HEK293T (cell line): ENCODE measurements at places on chromosomes 7 and 10.
A peak's percentile ranks its signal among the peaks of the same experiment; 100 is the strongest.

DNA sequence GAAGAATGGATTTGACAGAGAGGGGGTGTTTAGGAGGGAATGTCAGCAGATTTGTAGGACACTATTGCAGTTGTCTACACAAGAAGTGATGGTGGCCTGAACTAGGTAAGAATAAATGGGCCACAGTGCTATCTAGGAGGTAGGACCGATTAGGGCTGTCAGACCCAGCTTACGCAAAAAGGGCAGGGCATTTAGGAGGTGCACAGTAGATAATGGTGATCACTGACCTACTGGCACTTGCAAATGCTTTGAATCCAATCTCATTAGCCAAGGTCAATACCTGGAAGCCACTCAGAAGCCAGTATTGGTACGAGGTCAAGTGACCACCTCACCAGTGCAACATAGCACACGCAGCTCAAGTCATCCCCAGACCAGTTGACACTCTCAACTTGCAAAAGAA lies 330.9 kb downstream of the KCNMA1 start:
- no peak for DNase-seq

DNA sequence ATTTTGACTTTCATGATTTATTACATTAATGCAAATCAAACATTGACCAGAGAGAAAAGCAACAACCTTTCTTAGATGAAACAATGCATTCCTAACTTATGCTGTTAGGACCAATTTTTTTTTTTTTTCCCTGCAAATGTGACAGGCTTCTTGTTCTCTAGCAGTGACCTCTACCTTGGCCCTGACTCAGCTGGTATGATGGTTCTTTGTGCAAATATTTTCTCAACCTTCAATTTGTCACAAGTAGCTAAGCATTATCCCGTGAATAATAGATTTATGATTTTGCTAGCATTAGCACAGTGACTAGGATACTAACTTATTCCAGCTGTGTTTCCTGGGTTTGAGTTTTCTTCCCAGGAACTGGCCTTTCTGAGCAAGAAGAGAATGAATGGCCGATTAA lies 64.9 kb downstream of the PPP1R9A start:
- no peak for DNase-seq

- peak; percentile 37 for DNase-seq
Observed at GRCh38 chr7:95758187-95758586, 14.2 kb upstream of the DYNC1I1 start.

DNA sequence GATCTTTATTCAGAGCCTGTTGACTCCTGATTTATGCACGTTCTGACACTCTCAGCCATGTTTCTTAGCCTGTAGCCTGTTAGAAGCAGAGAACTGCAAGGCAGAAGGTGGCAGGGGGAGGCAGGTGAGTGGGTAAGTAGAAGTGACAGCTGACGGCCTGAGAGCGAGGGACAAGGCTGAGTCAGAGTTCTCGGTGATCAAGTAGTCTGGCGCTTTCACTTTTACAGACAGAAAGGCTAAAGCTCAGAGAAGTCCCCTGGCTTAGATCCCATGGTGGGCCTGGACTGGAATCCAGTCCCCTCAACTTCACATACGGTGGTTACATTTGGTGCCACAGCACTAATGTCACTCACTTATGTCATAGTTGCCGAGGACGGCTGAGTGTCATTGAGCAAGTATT lies 139.0 kb downstream of the TACC2 start:
- no peak for DNase-seq

GRCh38 chr10:110269374-110270318 lies 35.1 kb downstream of the SMNDC1 start:
- no peak for DNase-seq

GRCh38 chr10:125243532-125244253 lies 83.3 kb upstream of the CTBP2 start:
- no peak for DNase-seq

DNA sequence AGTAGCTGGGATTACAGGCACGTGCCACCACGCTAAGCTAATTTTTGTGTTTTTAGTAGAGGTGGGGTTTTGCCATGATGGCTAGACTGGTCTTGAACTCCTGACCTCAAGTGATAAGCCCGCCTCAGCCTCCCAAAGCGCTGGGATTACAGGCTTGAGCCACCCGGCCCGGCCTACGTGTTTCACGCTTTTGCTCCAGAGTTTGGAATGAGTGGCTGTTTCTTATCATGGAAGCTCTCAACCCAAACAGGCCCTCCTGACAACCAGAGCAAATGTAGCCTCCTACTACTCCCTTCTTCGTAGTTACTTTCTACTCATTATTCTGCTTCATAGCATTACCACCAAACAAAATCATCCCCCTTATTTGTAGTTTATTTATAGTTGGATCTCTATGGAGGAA lies 26.8 kb upstream of the CASD1 start:
- DNase-seq = no peak

DNA sequence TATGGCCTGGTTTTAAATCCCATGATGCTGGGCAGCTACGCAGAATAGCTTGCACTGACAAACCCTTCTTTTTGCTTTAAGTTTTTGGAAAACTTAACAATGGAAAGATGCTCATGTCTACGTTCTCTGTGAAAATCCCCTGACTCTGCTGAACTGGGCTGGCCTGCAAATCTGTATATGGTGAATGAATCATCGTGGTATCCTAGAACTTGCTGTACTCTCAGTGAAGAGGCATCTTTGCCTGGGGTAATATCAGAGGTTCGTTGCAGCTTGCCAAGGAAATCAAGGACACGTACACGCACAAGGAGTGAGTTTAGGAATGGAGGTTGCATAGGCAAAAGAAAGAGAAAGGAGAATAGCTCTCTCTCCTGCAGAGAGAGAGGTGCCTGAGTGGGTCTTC lies 382.0 kb upstream of the ADARB2 start:
- DNase-seq = no peak

GRCh38 chr7:35630024-35630972 lies 64.6 kb downstream of the HERPUD2 start:
- no peak for DNase-seq

GRCh38 chr7:66974986-66975590 lies 20.3 kb downstream of the SBDS start:
- DNase-seq = no peak

DNA sequence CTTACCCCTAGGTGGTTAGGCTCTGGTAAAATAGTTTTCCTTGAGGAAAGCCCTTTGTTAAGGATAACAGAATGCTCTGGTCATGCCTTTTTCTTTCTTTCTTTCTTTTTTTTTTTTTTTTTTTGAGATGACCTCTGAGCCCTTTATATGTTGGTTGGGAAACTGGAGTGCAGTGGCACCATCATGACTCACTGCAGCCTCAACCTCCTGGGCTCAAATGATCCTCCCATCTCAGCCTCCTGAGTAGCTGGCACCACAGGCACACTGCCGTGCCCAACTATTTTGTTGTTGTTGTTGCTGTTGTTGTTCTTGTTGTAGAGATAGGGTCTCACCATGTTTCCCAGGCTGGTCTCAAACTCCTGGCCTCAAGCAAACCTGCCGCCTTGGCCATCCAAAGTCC lies 27.4 kb downstream of the NACAD start:
- DNase-seq = no peak

GRCh38 chr7:74480861-74481417 lies 27.2 kb downstream of the GTF2IRD1 start:
- no peak for DNase-seq

- no peak for DNase-seq
Observed at GRCh38 chr10:30773501-30773900, 143.9 kb upstream of the LYZL2 start.

- no peak for DNase-seq
Observed at GRCh38 chr7:68399991-68400590, 1198.2 kb upstream of the AUTS2 start.

DNA sequence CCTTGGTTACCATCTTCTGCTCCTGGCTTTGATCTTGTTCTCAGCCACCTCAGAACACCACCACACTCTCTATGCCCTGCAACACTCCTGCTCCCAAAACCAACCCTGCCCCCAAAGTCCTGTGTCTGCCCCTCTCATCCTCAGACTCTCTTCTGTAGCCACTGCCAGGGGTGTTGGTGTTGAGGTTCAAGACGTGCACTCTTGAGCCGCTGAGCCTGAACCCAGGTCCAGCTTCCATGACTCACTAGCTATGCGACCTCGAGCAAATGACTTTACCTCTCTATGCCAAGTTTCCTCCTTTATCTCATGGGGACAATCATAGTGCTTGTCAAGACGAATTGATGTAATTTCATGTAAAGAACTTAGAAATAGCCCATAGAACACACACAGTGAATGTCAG lies 840 bp upstream of the ATP6V0A4 start:
- no peak for DNase-seq

- peak; percentile 67 for DNase-seq
Observed at GRCh38 chr7:100088621-100089457, at the start of gene COPS6. TSS of gene COPS6 (plus strand) at chr7:100088969. CDS start at chr7:100088991, 22 bp downstream.

DNA sequence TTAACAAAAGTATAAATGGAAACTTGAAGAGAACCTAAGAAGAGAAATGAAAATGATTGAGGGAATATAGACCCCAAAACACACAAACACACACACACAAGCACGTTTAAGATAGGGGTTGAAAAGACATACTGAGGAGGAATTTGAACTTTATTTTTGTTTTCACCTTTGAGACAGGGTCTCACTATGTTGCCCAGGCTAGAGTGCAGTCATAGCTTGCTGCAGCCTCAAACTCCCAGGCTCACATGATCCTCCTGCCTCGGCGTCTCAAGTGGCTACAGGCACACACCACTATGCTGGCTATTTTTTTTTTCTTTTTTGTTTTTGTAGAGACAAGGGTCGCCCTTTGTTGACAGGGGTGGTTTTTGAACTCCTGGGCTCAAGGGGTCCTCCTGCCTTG lies 4.0 kb downstream of the BTRC start:
- DNase-seq = no peak

- no peak for DNase-seq
Observed at GRCh38 chr10:60555700-60556099, 166.0 kb upstream of the ANK3 start.

GRCh38 chr7:8117195-8117594 lies 144.8 kb downstream of the ICA1 start:
- DNase-seq = no peak

DNA sequence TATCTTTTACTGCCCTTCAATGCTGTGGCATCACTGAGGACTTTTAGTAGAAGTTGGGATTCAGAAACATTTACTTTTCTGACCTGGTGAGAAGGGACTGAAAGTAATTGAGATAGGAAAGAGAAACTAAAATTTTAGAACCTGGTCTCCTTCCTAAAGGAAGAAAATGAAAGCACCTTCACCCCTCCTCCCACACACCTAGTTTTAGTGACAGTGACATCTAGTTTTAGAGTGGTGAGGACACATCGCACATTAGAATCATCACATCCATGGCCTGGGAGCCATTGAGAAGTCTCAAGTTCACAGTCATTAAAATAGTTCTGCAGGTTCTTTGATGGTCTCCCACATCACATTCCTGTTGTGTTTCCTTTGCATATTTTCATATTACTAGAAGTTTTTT lies 16.1 kb downstream of the TAS2R41 start:
- DNase-seq = no peak

DNA sequence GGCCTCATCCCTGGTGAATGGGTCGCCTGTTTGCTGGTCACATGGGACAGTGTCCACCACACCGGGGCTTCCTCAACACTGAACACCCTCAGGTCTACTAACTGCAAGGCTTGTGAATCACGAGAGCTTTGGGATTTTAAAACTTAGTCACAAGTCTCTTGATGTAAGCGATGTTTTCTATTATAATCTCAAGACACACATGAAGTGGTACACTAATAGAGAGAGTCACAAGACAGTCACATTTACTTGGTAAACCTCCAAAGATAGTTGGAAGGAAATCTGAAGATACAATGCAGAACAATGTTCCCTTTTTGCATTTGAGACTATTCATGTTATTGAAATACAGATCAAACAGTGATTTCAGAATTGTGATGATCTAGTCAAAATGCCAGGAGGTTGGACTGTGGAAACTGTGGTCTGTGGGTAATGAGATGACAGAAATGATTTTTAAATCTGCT lies 233.1 kb upstream of the KLF6 start:
- no peak for DNase-seq

DNA sequence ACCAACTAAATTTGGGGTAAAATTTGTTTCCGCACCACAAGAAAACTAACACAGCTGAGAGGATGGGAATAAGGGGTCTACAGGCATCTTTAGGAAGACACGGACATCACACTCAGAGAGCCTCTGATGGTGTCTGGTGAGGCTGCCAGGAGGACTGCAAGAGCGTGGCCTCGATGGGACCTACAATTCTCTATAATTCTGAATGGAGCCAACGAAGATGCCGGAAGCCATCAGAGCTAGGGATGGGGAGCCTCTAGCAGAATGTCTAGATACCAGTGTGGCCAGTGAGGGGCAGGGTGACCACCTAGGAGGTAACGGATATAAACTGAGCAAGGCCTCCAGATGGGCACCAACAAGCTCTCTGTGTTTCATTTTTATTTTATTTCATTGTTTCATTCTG lies 7.5 kb downstream of the GRID1 start:
- DNase-seq = no peak

GRCh38 chr7:70693321-70693685 lies 438.6 kb upstream of the GALNT17 start:
- DNase-seq = no peak

GRCh38 chr10:60521974-60522405 lies 132.3 kb upstream of the ANK3 start:
- DNase-seq = peak; percentile 9

GRCh38 chr7:12229046-12229445 lies 18.0 kb downstream of the TMEM106B start:
- no peak for DNase-seq

- no peak for DNase-seq
Observed at GRCh38 chr10:114094795-114095194, 51.1 kb downstream of the ADRB1 start.

DNA sequence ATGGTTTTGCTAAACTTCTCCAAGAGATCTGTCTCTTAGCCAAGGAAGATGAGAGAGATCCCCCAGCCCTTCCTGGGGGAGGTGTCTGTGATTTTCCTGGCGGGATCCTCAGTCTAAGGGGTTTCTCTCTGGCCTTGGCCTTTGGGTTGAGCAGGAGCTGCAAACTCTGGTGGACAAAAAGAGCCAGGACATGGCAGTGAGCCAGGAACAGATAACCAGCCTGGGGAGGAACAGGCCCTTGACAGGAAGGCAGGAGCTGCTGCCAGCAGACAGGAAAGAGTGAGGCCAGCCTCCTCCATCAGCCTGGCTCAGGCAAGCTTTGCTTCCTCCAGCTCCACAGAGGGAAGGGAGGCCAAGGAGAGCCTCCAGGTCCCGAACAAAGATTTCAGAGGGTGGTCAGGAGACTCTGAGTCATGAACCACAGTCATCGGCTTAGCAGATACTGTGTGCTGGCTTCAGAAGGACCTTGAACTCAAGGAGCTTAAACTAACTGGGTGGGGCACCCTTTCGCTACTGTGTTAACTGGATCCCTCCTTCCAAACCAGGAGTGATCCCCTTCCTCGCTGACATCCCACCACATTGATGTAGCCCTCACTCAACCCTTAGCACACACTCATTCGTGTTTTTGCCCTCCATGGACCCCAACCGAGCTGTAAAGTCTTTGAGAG lies 34.7 kb downstream of the DDIT4 start:
- DNase-seq = no peak

DNA sequence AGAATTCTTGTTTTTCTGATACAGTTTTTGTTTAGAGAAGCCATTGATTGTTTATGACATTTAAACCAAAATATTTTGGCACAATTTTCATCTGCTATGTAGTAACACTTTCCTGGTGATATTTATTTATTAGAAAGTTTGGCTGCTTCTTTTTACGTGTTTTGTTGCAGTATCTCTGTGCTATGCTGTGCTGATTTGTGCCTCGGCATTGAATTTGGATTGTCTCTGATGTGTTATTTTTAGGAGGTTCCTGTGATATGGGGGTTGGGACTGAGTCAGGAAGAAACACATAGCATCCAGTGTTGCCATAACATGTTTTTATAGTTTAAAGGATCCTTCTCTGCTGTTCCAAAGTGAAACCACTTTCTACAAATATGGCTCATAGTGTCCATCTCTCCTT lies 1197.7 kb upstream of the LRRN3 start:
- DNase-seq = no peak

- no peak for DNase-seq
Observed at GRCh38 chr7:77765906-77766800, 32.1 kb downstream of the TMEM60 start.
